ENCODE measurements at places on chromosomes 6 and 20.

DNA sequence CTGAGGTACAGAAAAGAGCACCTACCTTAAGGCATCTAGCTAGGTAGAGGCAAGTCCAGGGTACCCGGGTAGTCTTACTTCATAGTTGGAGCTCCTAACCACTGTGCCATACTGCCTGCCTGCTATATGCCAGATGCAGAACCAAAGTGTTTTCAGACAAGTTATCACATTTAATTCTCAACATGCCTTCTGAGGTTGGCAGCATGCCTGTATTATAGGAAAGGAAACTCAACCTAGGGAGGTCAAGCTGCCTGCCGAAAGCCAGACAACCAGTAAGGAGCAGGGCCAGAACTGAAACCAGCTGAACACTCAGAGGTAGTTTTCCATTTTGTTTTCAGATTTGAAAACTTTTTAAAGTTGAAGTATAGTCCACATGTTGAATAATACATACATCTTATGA lies 5.4 kb downstream of the CTNNBL1 start:
- DNase-seq, result no peak

- no peak for DNase-seq
These were observed 7.8 kb upstream of the DLL1 start for GRCh38 chr6:170298688-170299087.

GRCh38 chr6:34514593-34515472 lies 41.3 kb downstream of the SPDEF start:
- no peak for DNase-seq

- no peak for DNase-seq
These were observed 74.2 kb upstream of the PHIP start for GRCh38 chr6:79152269-79152737.

DNA sequence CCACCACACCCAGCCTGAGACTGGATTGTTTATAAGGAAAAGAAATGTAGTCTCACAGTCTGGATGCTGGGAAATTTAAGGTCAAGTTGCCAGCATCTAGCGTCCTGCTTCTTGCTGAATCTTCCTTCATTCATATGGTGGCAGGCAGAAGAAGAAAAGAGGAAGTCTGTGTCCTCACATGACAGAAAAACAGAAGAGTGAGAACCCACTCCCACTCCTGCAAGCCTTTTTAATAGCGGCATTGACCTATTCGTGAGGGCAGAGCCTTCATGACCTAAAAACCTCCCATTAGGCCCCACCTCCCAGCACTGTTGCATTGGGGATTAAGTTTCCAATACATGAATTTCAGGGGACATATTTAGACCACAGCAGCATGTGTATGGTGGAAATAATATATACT lies 160.8 kb upstream of the BMP2 start:
- no peak for DNase-seq

GRCh38 chr6:48027704-48028435 lies 83.1 kb downstream of the PTCHD4 start:
- no peak for DNase-seq

GRCh38 chr20:62969179-62969760 lies 16.8 kb downstream of the SLC17A9 start:
- DNase-seq, result no peak

GRCh38 chr20:41512624-41513023 lies 105.6 kb downstream of the CHD6 start:
- DNase-seq, result no peak

- DNase-seq, result no peak
These were observed 21.3 kb downstream of the SPATA2 start for GRCh38 chr20:49894073-49894470.

DNA sequence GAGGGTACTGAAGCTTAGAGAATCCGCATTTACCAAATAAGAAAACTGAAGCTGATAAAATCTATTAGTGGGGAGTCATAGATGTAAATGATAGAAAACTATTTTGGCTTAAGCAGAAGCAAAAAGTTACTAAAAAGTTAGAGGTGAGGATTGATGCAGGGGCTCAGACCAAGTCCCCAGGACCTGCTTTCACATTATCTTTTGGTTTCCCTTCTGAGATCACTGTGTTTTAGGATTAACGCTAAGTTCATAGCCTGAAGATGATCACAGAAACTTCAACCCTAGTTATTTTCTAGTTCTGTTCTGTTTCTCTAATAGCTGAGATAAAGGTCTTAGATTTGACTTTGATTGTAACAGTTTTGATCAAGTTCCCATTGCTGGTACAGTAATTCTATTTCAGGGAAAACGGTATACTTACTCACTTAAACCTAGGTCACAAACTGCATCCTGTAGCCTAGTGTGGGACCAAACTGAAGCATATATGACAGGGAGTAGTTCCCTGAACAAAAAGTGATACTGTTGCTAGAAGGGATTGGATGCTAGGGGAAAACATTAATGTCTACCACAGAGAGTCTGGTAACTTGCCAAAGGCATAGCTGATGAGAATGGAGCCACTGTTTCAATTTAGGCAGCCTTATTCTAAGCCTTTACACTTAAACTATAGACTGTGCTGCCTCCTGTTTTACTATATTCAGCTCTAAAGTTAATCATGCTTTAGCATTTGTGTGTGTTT lies 13.1 kb downstream of the CYB5R4 start:
- DNase-seq, result no peak

DNA sequence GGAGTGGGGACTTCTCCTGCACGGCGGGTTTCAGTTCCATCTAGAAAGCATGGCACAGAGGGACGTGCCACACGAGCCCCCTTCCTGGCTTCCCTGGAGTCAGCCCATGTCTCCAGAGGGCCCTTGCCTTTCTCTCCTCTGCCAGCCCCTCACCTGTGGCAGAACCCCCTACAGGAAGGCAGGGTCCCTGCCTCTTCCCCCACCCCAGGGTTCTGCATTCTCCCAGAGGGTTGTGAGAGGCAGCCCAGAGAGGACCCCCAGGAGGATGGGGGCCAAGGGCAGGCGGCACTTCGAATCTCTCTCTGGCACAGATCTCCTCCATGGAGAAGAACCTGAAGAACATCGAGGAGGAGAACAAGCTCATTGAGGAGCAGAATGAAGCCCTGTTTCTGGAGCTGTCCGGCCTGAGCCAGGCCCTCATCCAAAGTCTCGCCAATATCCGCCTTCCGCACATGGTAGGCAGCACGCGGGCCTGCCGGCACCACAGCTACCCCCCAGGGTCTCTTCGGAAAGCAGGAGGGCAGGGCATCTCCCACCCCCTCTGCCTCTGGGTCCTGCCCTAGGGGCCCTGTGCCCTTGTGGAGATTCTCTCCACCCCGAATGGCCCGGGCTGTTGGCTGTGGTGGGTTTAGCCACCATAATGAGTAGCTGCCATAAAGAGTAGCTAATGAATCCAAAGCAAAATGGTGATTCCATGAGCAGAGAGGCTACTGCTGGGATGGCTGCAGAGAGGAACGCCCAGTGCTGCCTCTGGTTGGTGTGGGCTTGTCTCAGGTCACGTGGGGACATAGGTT lies 15.9 kb upstream of the PCMTD2 start:
- DNase-seq, result no peak

Data from NCI-H526 treated with DMSO at 0.1 percent for 48 hours (cell line).